ENCODE measurements at places on chromosomes 13 and 19. TPM values are rescaled to one million over a fixed set of nuclear protein-coding genes. Genes with fewer than 3 reads are reported as not detected.
A peak's percentile ranks its signal among the peaks of the same experiment; 100 is the strongest.

DNA sequence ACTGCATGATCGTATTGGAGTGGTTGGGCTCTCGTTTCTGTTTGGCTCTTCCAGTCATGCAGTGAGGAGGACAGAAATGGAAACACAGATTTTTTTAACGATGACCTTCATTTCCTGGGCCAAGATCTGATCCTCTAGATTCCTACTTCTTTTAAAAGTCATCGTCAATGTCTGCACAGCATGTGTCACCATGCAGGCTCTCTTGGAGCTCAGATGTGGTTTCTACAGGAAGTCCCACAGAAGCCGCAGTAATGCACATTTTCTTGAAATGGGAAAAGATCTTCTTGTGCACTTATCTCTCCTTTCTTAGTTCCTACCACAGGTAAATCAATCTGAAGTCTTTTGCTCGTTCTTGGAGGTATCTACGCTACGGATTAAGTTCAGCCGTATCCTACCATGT, 626.9 kb downstream of the EFNB2 start:
- H3K4me3 ChIP-seq, result peak overlapping the region; percentile 71
- DNase-seq, result no peak
- H3K4me1 ChIP-seq, result peaks cover 16% of the 10 kb centered on the region
- H3K27ac ChIP-seq, result no peak overlapping the region
- H3K36me3 ChIP-seq, result no peaks in the 10 kb centered on the region
- peaks cover 36% of the 10 kb centered on the region for H3K27me3 ChIP-seq

- no peak overlapping the region for H3K4me3 ChIP-seq
- peaks cover 5% of the 10 kb centered on the region for H3K36me3 ChIP-seq
- no peak overlapping the region for H3K27ac ChIP-seq
- H3K4me1 ChIP-seq, result peaks cover 6% of the 10 kb centered on the region
Measured at GRCh38 chr19:48830088-48830487, 6.2 kb downstream of the HSD17B14 start.

- peaks cover 13% of the 10 kb centered on the region for H3K4me1 ChIP-seq
- no peak overlapping the region for H3K27ac ChIP-seq
- H3K4me3 ChIP-seq, result no peak overlapping the region
Measured at GRCh38 chr19:29533578-29534544, 8.1 kb downstream of the VSTM2B start.

DNA sequence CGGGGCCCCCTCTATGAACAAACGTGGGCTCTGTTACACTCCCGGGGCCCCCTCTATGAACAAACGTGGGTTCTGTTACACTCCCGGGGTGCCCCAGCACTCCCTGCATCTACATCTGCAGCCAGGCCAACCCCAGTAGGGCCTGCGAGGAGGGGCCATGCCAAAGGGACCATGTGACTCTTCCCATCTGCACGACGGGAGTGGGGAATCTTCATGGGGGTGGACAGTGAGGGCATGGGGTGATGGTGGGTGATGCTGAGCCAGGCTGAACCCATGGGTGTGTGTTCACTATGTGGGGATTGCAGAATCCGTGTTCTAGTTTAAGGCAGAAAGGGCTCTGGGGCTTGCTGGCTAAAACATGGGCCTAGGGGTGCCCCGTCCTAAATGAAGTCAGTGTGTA, 69.9 kb upstream of the ARHGEF7 start:
- H3K4me1 ChIP-seq, result no peaks in the 10 kb centered on the region
- peaks cover 21% of the 10 kb centered on the region for H3K27me3 ChIP-seq
- DNase-seq, result no peak

DNA sequence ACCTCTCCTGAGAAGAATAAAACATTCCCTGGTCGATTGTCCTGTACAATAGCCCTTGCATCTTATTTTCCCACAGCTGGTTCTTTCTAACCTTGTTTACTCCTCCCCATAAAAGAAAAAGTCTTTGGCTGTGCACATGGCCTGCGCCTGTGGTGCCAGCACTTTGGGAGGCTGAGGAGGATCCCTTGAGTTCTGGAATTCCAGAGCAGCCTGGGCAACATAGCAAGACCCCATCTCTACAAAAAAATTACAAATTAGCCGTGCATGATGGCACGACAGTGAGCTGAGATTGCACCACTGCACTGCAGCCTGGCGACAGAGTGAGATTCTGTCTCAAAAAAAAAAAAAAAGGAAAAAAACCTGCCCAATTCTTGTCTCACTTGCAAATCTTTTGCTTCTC, 7.2 kb upstream of the NUP62 start:
- no peak for DNase-seq
- no peak overlapping the region for H3K4me3 ChIP-seq
- no peak overlapping the region for H3K27ac ChIP-seq
- peaks cover 14% of the 10 kb centered on the region for H3K4me1 ChIP-seq
- H3K27me3 ChIP-seq, result no peaks in the 10 kb centered on the region
- H3K36me3 ChIP-seq, result no peaks in the 10 kb centered on the region

The SLC6A16 gene
- total RNA-seq, result 6.0 TPM

The LILRA1 gene
- total RNA-seq, result not detected

All from naive thymus-derived CD8-positive, alpha-beta T cell (primary cell).